ENCODE measurements at places on chromosomes 5 and 9. TPM values are rescaled to one million over a fixed set of nuclear protein-coding genes. Genes with fewer than 3 reads are reported as not detected.

DNA sequence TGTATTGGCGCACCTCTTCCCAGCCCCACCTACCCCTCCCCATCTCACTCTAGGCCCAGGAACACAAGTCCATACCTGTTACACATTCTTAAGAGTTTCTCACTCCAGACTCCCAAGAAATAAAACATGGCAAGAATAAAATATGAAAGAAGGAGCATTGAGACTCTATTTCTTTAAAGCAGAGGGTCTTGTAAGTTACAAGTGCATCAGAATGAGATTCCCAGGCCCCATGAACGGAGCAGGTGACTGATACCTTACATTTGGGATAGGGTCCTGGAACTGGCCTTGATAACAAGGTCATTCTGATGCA, 5.7 kb downstream of the EGR1 start:
- DNase-seq, result no peak

TRIM14 gene
- total RNA-seq, result 9.4 TPM

- no peak for DNase-seq
Observed at GRCh38 chr5:54621048-54621447, 103.5 kb downstream of the SNX18 start.

- peak; percentile 34 for DNase-seq
Observed at GRCh38 chr5:63398346-63398745, 563.9 kb downstream of the HTR1A start.

DNA sequence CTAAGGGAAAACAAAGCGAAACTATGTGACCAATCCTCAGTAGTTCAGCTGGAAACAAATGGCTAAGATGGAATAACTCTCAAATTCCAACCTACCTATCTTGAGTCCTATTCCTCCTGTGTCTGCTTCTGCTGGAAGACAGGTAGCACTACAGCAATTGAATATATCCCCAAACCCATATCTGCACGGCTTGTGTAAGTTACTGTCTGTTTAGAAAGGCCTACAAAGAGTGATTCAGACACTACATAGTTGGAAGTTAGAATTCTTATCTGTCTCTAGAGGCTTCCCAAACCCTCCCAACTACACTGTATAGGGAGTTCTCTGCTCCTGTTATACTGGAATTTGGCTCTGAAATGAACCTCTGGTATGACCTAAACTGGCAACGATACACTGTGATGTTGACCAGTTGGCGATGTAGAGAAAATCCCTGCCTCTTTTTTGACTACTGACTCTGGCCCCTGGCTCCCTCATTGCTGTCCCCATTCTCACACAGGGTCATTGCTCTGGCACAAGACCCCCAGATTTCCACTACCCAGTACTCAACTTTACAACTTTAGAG, 22.6 kb upstream of the NADK2 start:
- DNase-seq, result no peak

PCDHGA3 gene
- total RNA-seq, result 2.6 TPM

DNA sequence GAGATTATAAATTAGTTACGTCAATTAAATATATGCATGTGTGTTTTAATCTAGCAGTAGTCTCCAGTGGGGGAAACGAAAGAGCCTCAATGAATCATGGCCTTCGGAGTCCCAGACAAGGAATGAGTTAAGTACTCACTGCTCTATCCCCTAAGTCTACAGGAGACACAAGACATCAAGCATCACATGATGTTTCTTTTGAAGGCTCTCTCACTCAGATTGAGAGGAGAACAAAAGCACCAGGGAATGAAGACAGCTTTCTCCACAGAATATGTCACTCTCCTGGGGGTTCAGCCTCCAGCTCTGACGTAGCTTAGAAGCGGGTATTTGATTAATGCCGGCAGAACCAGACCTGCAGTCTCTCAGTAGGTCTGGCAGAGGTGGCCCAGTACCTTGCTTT, 381.4 kb downstream of the ACTL7B start:
- no peak for DNase-seq
